ENCODE measurements at places on chromosomes 11 and 22. TPM values are rescaled to one million over a fixed set of nuclear protein-coding genes. Genes with fewer than 3 reads are reported as not detected.

PANX3 gene
- total RNA-seq: not detected

CFAP300 gene
- total RNA-seq: not detected

KRTAP5-11 gene
- not detected for total RNA-seq

BLID gene
- total RNA-seq: not detected

SHANK3 gene
- under 0.01 TPM for total RNA-seq

OR4C11 gene
- total RNA-seq: not detected

KDM4D gene
- 0.42 TPM for total RNA-seq

OR52I1 gene
- total RNA-seq: not detected

SYNGR1 gene
- 6.5 TPM for total RNA-seq

BIK gene
- 2.1 TPM for total RNA-seq

NLRP6 gene
- 9.7 TPM for total RNA-seq

MRGPRX4 gene
- not detected for total RNA-seq

CASP5 gene
- total RNA-seq: 0.84 TPM

VPREB1 gene
- total RNA-seq: not detected

IPO7 gene
- 68.2 TPM for total RNA-seq

RCOR2 gene
- total RNA-seq: not detected

CCDC116 gene
- total RNA-seq: not detected

SLC35E4 gene
- 4.4 TPM for total RNA-seq

LYVE1 gene
- under 0.01 TPM for total RNA-seq

SMTNL1 gene
- 0.10 TPM for total RNA-seq

MUC2 gene
- total RNA-seq: not detected

MPZL3 gene
- total RNA-seq: 16.7 TPM

SLC22A8 gene
- total RNA-seq: not detected

TOP3B gene
- 34.8 TPM for total RNA-seq

PRG3 gene
- total RNA-seq: not detected

MUC6 gene
- under 0.01 TPM for total RNA-seq

GLYAT gene
- not detected for total RNA-seq

PATE2 gene
- total RNA-seq: not detected

SCN4B gene
- total RNA-seq: 0.10 TPM

EMID1 gene
- total RNA-seq: 0.21 TPM

OR52E8 gene
- total RNA-seq: not detected

MAP6 gene
- not detected for total RNA-seq

TEX54 gene
- total RNA-seq: 2.4 TPM

MPPED2 gene
- 0.21 TPM for total RNA-seq

KCNJ11 gene
- 0.10 TPM for total RNA-seq

PAX6 gene
- 0.21 TPM for total RNA-seq

PRR5 gene
- total RNA-seq: 10.8 TPM

GAS2L1 gene
- 7.9 TPM for total RNA-seq

CXCR5 gene
- total RNA-seq: 11.1 TPM

ATG2A gene
- total RNA-seq: 80.2 TPM

IL10RA gene
- 314 TPM for total RNA-seq

POTEH gene
- not detected for total RNA-seq
